NCI-H1417 treated with DMSO at 0.1 percent for 48 hours (cell line): ENCODE measurements at places on chromosomes 3 and 15.

DNA sequence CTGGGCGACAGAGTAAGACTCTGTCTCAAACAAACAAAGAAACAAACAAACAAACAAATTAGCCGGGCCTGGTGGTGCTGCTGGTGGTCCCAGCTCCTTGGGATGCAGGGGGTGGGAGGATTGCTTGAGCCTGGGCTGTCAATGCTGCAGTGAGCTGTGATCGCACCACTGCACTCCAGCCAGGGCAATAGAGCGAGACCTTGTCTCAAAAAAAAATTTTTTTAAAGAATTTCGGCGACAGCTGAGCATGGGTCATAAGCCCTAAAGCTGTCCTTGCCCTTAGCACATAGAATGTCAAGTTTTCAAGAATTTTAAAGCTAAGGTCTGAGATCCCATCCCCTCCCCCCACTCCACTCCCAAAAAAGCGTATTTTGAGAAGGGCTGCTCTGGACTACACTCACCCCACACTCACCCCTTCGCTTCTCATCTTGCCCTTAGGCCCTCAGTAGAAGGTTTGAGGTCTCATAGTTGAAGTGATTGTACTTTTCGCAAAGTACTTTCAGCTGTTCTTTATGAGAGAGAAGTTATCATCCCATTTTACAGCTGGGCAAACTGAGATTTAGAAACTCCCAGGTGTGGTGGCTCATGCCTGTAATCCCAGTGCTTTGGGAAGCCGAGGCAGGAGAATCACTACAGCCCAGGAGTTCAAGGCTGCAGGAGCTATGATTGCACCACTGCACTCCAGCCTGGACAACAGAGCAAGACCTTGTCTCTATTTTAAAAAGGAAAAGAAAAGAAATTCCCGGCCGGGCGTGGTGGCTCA, 34.3 kb upstream of the FLNB start:
- no peak for DNase-seq

DNA sequence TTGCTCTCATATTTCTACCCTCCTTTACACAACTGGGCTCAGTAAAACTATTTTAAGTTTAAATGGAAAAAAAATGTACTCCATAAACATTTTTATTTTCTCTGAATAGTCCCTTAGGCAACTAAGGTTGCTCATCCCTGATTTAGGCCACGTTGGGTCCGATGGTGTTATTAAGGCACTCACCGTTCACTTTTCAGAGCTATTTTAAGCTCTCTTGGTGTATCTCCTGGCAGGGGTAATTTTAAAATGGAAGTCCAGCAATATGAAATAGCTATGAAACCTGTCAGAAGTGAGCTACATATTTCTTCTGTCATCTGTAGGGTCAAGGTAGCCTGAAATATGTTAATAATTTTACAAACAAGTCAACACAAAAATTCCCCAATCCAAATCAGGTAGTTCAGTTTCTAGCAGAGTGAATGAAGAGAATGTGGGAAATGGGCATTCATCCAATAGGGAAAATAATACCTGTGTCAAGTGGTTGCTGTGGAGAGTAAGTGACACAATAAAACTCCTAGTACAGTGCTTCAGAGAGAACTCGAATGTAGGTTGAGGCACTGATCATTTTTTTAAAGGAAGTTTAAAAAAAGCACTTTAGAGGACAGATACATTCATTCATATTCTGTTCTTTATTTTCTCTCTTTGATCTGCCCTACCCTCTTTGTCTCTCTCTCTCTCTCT, 209.3 kb upstream of the FEZF2 start:
- DNase-seq: no peak

DNA sequence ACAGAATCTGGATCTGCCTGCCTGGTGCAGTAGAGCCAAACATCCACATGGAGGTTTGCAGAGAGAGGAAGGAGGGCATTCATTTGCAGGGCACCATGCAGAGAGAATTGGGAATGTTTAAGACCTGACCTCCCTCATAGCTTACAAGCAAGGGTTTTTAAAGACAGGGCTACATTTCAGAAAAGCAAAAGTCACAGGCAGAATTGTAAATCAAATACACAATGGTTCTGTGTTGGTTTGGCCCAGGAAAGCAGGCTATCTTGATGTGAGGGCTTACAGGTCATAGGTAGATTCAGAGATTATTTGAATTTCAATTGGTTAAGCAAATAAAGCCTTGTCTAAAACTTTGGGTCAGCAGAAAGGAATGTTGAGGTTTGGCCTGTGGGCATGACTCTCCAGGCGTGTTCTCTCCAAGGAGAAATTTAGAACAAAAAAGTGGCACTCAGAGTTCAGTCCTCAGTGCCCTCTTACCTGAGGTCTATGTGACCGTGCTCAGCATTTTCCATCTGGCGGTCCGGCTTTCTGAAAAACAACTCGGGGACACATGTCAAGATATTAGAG, 91.5 kb downstream of the CD47 start:
- no peak for DNase-seq

DNA sequence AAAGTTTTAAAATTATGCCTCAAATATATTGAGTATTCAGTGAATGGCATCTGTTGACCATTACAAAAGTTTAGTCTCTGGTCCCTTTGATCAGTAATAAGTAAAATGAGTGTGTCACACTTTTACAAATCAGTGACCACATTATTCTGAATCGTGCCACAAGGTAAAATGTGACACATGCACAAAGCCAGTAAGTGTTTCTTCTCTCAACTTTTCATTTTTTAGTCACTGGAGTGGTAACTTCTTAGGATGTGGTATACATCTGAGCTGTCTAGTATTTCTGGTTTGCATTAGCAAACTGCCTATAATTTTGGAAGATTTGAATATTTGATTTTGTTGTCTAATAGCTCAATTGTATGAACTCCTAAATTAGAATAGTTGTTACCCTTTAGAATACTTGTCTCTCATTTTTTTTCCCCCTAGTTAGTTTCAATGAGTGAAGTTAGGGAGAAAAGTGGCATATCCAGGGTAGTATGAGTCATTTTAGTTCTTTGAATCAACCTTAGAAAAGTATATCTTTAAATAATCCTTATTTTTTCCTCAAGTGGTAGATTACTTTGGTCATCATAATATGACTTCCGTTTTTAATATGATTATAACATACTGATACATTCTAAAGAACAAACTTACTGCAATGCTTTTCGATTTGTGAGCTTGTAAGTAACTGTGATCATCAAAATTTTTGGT, 18.1 kb downstream of the DNAJC13 start:
- no peak for DNase-seq

- DNase-seq: no peak
These were observed 4.7 kb downstream of the NFKBIZ start for GRCh38 chr3:101853982-101854381.

GRCh38 chr3:101050046-101050445, 56.8 kb upstream of the ABI3BP start:
- no peak for DNase-seq

GRCh38 chr15:85154061-85154460, 172.4 kb downstream of the PDE8A start:
- DNase-seq: no peak

DNA sequence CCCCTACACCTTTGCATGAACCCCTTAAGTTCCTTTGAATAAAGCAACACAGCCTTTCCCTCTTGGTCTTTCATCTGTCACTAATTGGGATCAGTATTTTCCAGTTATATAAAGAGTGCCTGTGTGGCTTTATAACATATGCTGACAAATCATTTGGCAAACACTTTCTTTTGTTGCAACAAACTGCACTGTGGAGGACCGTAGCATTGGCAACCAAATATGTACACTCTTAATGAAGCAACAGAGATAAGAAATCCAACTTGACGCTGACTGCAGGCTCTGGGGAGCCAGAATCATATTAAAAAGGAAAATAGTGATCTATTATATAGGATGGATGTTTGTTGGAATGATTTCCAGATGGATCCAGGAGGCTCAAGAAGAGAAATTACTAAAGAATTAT, 120.1 kb upstream of the PRICKLE2 start:
- DNase-seq: no peak

DNA sequence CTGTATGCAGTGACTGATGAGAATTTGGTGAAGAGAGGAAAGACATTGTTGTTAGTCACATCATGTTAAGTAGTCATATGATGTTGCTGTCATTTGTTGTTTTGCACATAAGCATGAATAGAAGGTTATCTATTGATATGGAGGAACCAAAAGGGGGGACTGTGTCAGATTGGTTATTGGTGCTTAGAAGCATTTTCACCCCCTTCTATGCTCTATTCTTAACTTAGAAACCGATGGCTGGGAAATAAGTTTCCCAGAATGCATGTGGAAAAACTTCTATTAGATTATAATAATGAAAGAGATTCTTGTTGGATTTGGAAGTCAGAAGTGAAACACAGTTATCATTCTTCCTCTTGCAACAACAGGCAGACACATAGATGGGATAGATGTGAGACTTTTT, 33.2 kb upstream of the CADM2 start:
- DNase-seq: no peak

DNA sequence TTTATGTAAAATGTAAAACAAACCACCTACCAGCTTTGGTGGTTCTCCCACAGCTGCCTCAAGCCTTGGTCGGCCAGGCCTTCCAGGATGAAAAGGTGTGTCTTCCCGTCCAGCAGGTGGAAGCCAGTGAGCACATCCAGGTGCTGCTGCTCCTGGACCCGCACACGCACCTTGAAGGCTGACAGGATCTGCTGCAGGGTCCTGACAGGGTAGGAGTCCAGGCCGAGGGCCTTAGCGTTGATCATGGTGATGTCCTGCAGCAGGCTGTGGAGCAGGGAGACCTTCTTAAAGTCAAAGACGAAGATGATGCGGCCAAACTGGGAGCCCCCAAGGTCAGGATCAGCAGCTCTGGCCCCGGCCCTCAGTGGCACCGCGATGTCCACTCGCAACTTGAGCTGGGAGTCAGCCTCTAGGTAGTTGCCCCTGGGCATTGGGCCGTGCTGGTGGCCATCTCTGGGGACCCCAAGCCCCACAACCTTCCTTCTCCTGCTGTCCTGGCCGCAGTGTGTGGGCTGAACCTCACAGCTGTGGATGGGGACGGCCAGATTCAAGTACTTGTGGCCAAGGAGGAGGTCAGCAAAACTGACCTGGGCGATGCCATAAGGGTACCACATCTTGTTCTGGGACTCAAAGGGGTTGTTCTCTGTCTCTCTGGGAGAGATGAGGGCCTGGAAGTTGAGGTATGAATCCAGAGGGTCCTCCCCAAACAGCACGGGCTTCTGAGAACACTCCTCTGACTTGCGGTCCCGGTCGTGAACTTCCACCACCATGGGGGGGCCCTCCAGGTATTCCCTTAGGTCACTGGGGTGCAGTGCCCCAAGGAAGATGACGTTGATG, 48.6 kb downstream of the CFAP92 start:
- DNase-seq: no peak

DNA sequence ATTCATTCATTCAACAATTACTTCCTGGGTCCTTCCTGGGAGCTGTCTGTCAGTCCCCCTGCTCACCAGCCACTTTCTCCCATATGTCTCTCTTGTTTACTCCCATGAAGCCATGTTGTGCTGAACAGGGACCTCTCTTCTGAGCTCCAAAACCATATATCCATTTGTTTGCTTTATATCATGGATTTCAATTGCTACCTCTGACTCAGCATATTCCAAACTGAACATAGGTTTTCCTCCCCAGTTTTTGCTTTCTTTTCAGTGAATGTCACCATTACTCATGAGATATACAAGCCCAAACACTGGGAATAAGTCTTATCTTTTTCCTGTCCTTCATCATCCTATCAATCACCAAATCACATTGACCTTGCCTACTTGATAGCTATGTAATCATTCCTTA, 152.5 kb upstream of the P2RY1 start:
- no peak for DNase-seq

DNA sequence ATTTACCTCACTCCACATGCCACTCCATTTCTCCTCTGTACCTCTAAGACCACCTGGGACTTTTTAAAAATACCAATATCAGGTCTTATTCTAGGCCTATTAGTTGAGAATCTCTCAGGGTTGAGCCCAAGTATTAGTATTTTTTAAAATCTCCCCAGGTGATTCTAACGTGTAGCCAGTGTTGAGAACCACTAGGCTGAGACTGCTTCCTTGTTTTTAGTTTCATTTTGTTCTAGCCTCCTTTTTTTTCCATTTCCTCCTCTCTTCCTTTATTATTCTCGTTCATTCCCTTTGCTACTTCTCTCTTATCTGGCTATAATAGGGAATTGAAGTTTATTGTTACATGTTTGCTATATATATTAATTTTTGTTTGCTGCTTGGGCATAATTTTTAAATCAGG, 217.8 kb upstream of the CD96 start:
- no peak for DNase-seq

GRCh38 chr3:121736112-121736511, 13.4 kb downstream of the GOLGB1 start:
- no peak for DNase-seq

DNA sequence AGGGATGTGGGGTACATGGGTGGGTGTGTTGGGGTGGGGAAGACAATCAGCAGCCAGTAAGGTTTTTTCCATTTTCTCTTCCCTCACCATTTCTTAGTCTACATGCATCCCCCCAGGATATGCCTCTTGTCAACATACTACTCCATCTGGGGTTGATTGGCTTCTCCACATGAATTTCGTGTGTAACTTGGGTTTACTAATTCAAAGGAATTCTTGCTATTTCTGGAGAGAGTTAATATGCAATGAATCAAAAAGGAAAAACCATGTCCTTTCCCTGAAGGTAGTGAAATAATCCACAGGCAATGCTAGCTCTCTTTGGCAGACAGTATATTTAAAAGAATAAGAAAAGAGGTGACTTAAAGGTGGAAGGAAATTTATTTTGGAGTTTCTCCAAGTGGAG, 198.4 kb downstream of the EBLN2 start:
- DNase-seq: no peak

DNA sequence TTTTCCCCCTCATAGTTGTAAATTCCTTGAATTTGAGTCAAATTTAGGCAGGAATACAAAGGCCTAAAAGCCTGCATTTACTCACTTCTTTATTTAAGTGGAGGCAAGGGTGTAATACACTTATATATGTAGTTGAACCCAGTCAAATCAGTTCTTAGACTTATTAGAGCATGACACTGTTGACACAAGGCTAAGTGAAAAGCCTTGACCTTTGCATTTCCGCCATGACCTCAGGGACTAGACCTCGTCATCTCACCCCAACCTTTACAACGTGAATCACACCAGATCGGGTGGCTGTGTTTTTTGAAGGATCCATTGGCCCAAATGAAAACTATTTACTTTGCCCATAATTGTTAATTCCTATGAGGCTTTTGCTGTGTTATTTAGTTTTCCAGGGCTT, 774.4 kb downstream of the ROBO1 start:
- no peak for DNase-seq

GRCh38 chr15:44811337-44811736, 75.0 kb downstream of the TRIM69 start:
- DNase-seq: peak; percentile 20

GRCh38 chr15:98854496-98854895, 153.1 kb downstream of the PGPEP1L start:
- no peak for DNase-seq

- DNase-seq: no peak
These were observed 58.0 kb downstream of the ATP13A4 start for GRCh38 chr3:193496658-193497057.

DNA sequence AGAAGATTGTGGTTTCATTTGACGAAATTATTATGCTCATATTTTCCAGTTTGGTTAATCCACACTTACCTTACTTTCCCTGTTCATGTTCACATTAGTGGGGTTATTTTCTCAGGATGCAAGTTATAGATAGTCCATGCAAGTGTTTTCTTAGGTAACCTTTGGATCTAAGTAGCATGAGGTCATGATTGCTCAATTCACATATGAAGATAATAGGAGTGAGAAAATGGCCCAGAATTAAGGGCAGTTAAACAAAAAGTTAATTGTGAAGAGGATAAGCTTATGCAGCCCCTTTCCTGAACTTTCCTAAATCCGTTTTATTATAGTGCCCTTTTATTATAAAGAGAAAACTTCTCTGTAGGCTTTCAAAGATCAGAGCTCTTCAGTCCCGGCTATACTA, 83.4 kb downstream of the CD200R1L start:
- DNase-seq: no peak

- DNase-seq: no peak
These were observed 472.8 kb upstream of the KCNMB2 start for GRCh38 chr3:178063461-178063860.
